ENCODE measurements at places on chromosomes 3 and 15. TPM values are rescaled to one million over a fixed set of nuclear protein-coding genes. Genes with fewer than 3 reads are reported as not detected.

Gene CX3CR1
- 3.1 TPM for total RNA-seq

Gene RASGRF1
- total RNA-seq: not detected

Gene GRK7
- total RNA-seq: not detected

Gene PLAAT1
- total RNA-seq: 14.6 TPM

Gene GHSR
- total RNA-seq: not detected

Gene CEP152
- 2.6 TPM for total RNA-seq

Gene IRAK2
- total RNA-seq: 1.6 TPM

Gene UBA7
- 29.7 TPM for total RNA-seq
